ENCODE measurements at places on chromosomes 3 and 15.
A peak's percentile ranks its signal among the peaks of the same experiment; 100 is the strongest.

- DNase-seq = no peak
Measured at GRCh38 chr3:113914646-113915045, 33.2 kb upstream of the ZDHHC23 start.

- no peak for DNase-seq
Measured at GRCh38 chr3:21294768-21295167, 456.2 kb downstream of the ZNF385D start.

DNA sequence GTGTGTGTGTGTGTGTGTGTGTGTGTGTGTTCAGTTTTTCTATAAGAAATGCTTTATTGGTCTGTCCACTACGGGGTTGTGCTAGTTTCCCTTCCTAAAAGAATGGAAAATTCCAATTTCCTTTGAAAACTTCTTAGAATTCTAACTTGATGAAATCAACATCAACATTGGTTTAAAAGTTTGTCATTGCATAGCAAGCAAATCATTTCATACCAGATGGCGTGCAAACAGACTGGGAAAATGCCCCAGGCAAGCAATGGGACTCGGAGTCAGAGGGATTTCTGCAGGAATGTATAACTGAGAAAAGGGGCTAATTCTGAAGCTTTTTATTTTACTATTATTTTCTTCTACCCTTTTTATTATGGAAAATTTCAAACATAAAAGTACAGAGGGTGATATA, 13.1 kb upstream of the DYNC1LI1 start:
- DNase-seq = no peak

DNA sequence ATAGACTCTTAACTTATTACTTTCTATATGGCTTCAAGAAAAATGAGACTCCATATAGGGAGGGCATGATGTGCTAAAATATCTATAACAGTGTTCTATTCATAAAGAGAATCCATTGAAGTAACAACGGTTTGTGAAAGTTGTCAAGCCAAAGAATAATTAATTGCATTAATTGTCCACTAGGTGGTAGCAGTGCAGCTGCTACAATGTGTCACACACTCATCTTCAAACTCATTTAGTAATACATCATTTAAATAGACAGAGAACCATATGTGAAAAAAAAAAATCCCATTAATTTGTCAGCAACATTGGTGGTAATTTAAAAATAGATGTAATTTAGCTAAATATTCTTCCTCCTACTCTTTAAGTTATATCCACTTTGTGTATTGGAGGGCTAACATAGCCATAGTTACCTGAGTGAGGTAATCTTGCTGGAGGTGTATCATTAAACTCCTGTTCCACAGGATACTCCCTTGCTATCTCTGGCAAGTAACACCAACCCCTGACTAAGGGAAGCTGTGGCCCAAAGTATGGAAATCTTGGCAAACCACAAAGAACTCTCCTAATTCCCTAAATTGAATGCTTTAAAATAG, 3.7 kb upstream of the CPA3 start:
- DNase-seq = no peak

DNA sequence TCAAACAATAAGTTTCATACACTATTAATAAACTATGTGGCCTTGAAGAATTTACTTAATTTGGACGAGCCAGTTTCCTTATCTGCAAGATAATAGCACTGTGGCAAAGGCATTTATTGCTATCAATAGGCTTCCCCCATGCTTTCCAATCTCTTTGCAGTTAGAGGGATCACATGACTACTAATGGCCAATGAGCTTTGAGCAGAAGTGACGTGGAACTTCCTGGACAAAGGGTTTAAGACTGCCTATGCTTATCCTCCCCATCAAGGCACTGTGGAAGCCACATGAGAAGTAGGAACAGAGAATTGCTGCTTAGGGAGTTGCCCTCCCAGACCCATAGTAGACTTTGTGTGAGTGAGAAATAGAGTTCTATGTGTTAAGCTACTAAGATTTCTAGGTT, 16.7 kb upstream of the ZMAT3 start:
- no peak for DNase-seq

- no peak for DNase-seq
Measured at GRCh38 chr3:47850564-47851410, 47.8 kb downstream of the DHX30 start.

DNA sequence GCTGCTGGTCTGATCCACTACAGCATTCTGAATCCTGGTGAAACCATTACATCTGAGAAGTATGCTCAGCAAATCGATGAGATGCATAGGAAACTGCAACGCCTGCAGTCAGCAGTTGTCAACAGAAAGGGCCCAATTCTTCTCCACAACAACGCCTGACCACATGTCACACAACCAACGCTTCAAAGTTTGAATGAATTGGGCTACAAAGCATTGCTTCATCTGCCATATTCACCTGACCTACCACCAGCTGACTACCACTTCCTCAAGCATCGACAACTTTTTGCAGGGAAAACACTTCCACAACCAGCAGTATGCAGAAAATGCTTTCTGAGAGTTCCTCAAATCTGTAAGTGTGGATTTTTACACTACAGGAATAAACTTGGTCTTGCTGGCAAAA, 54.7 kb upstream of the C2CD4B start:
- no peak for DNase-seq

GRCh38 chr3:50340448-50341329, at the start of gene RASSF1:
RASSF1 (minus strand) TSS chr3:50340836; CDS start chr3:50340805, 31 bp downstream.
- peak; percentile 87 for DNase-seq

DNA sequence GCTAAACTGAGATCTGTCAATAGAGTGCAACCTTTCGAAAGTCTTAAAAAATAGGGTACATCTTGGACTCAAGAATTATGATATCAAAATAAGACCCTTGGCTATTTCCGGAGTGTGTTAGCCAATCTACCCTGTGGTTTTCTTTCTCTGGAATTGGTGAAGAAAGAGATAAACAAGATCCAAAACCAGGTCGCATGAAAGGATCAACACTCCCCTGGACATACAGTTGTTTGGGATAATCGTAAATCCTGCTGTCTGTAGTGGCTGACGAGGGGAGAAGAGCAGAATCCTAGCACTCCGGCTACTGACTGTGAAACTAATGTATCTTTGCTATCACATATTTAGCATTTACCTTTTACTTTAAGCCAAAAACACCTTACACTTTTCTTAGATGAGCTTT, 30.9 kb downstream of the FNDC3B start:
- DNase-seq = no peak

- no peak for DNase-seq
Measured at GRCh38 chr3:175940881-175941280, 1081.7 kb downstream of the NAALADL2 start.

- DNase-seq = no peak
Measured at GRCh38 chr15:50071551-50072258, 47.3 kb downstream of the ATP8B4 start.

DNA sequence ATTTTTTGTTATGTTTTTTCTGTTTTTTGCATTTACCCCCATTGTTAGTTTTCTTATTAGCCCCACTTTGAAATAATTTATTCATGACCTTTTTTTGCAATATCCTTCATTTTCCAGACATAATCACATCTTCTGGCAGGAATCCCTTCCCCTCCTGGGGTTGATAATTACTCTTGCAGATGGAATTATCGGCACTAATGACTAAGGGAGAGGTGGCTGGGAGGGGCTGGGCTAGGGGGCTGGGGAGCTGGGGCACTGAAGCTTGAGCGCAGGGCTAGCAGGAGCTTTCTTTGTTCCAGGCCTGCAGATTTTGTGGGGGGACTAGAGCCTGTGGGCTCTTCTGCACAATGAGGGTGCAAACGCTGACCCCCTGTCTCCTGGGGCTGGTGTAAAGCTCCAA, 77.8 kb downstream of the RAB11A start:
- no peak for DNase-seq

GRCh38 chr3:66320390-66320789, 99.6 kb downstream of the SLC25A26 start:
- no peak for DNase-seq

DNA sequence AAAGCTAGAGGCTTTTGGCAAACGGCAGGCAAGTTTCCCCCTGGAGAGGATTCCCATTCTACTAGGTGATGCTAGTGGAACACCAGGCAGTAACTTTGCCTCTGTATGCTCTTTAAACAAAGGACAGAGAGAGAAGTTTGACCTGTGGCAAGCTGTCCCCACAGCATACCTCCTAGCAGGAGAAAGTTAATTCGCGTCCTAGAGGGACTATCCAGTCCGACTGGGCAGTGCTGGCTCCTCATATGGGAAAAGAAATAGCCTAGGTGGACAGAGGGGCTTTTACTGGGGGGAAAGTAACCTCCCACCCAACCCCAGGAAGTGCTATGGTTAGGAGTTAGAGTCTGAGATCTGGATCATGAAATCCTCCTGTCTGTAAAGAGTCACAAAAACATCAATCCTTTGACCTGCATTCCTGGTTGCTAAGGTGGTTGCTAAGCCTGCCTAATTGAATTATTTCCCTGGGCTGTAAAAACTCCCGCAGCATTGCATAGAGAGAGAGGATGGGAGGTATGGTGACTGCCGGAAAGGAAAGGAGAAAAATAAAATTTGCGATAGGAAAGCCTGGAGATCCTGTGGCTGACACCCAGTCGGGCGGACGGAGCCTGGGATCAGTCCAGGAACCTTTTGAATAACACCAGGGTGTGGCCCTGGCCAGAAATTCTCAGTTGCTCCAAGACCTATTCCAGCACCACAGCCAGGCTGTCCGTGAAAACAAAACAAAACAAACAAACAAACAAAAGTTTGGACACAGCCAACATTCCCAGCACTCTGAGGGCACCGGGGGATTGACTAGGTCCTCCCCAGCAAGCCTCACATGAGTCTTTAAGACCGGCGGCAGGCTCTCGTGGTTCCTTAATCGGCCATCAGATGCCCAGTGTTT, 67.7 kb upstream of the ATP11B start:
- DNase-seq = no peak

GRCh38 chr3:154142608-154143007, 21.4 kb downstream of the ARHGEF26 start:
- DNase-seq = no peak

GRCh38 chr15:25439369-25439836, 579 bp upstream of the UBE3A start:
- no peak for DNase-seq

DNA sequence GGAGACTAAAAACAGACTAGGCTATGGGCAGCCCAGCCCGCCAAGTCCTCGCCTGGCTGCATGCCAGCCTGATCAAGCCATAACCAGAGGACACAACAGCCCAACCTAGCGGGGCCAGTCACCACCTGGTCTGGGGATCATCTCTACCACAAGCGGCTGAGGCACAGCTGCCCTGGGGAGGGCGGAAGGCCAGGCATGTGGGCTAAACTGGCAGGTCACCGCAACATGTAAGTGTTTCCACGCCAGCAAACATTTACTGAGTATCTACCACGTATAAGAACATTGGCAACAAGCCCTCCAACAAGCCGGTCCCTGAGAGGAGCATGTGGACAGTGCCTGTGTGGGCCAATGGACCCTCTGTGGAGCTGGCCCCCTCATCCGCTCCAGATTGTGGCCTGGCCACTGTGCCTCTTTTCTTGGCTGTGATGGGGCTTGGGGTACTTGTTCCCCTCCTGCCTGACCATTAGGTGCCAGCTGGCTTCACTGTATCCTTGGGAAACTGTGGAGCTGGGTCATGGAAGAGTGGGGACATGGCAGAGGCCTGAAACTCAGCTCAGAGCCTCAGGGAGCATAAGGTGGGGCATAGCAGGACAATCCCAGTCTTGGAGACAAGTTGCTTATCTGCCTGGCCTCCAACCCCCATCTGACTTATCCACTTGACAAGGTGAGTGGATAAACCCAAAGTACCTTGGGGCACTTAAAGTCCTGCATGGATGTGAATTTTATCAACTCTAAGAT, 9.0 kb downstream of the UBXN7 start:
- no peak for DNase-seq

- DNase-seq = no peak
Measured at GRCh38 chr3:115160295-115160694, 13.2 kb upstream of the ZBTB20 start.

DNA sequence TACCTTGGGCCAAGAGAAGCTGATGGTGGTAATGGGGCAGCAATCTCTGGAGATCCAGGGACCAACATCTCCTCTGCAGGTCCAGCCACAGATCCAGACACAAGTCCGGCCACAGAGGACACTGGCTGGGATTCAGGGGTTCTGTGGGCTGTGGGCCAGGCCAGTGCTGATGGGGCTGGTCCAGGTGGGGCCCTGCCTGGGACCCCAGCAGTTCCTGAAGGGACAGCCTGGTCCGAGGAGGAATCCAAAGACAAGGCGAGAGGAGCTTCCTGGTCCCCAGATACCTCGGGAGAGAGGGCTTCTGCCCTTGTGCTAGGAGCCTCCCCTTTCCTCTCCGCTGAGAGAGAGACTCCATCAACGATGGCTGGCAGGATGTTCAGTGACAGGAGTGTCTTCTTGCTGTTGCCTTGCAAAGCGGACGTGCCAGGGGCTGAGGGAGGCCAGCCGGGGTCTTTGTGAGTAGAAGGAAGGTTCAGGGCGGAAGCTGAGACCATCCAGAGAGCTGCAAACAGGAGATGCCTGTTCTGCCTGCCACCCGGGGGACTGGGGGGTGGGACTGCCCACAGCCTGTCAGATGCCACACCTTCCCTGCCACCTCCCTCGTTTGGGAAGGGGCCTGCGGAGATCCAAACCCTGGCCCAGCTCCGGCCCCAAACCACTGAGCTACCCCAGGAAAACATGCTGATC, 24.5 kb upstream of the GOLGA6C start:
- peak; percentile 51 for DNase-seq
